ENCODE measurements at places on chromosomes 1 and 21.

DNA sequence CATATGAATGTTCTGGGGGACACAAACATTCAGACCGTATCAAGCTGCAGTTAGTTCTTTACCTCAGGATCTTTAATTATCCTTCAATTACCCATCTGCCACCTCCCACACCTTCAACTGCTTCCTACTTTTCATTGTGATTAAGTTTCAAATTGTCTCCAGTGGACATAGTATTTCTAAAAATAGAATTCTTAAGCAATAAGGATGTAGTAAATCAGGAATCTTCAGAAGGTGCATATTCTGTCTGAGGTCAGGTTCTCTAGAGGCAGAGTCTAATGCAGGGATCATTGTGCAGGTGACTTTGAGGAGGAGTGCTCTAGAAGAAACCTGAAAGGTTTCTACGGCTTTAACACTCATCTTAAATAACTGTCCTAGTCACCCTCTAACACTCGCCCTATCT, 102.6 kb upstream of the PPP2R5A start:
- DNase-seq: peak; percentile 34

DNA sequence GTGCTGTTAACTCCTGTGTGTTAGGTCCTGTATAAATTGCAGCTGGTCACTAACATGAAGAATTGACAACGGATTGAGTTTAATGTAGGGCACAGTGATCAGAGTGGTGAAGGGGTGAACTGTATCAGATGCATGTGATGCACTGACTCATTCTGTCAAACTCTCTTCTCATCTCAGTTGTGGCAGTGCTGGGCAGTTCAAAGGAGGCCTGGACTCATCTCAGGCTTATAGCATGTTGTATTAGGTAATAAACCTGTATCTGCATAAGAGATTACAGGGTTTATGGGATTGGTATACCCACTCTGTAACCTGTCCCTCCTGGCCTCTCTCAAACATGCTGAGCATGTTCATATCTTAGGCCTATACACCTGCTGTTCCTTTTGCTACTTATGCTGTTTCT, 12.4 kb upstream of the GBP3 start:
- DNase-seq: no peak

DNA sequence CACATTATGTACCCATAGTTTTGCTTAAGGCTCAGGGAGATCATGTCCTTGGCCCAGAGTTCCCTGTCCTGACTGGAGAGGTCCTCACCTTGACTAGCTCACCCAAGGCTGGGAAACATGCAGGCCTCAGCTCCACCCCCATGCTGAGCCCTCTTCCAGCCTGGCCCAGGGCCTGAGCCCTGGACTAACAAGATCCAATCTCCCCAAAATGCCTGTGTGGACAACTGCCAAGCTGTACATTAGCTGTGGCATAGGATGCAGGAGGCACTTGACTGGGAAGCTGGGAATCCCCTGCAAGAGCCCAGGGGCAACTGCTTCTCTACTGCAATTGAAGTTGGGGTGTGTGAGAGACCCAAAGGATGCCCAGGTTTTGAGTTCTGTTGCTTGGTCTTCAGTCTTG, 2.1 kb downstream of the LINGO4 start:
- DNase-seq: no peak

DNA sequence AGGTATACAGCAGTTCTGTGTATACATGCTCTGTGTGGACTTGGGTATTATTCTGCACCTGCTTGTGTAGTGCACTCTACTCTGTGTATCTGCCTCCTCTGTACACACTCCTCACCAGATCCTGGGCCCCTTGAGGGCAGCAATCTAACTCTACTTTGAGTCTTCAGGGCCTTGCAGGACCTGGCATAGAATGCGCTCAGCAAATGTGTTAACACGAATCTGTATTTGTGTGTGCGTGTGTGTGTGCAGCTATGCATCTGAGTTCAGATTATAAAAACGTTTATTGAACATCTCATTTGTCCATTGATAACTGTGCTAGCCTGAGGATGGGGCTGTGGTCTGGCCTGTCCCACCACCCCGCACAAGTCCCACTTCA, 3.9 kb upstream of the MEF2D start:
- no peak for DNase-seq

GRCh38 chr21:44817914-44818639, at the start of gene SUMO3:
Gene SUMO3 (minus strand): TSS chr21:44818062. CDS start chr21:44817968, 94 bp downstream.
- peak; percentile 94 for DNase-seq

- peak; percentile 64 for DNase-seq
Measured at GRCh38 chr1:66445492-66446181, 88.3 kb upstream of the SGIP1 start.

GRCh38 chr1:177069490-177069889, 95.0 kb downstream of the ASTN1 start:
- DNase-seq: no peak

DNA sequence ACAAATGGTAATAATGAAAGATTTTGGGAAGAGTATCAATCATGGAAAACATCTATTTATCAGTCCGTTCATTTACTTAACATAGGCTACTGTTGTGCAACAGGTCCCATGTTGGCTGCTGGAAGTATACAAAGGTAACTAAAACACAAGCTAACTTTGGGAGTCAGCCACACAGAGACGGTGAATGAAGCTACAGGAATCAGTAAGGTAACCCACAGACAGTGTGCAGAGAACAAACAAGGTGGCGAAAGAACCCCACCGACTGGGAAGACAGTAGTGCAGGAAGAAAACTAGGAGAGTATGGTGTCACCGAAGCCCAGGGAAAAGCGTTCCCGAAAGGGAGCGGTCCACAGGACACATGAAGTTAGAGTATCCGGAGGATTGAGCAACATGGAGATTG, 342.3 kb downstream of the SMYD3 start:
- no peak for DNase-seq

DNA sequence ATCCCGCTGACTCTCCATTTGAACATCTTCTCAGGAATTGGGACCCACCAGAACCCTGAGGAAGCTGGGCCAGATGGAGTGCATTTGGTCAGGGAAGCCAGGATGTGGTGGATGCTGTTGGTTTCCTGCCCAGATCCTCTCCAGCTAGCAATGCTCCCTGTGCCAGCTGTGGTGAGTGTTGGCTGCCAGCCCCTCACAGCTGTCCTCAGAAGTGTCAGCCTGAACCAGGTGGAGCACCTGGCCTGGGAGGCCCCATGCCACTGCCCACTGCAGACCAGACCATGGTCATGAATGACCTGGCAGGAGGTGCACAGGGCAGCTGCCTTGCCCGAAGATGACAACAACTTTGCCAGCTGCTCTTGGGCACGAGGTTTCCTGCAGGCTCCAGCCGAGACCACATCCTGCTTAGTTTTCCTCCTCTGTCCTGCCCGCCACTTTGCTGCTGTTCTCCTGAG, 54.4 kb downstream of the PRSS38 start:
- DNase-seq: no peak

GRCh38 chr1:117828201-117828600, 101.2 kb downstream of the GDAP2 start:
- no peak for DNase-seq

GRCh38 chr1:93346421-93346993, 800 bp downstream of the DR1 start:
- peak; percentile 58 for DNase-seq

GRCh38 chr1:119918301-119918700, 22.0 kb upstream of the ADAM30 start:
- DNase-seq: no peak

DNA sequence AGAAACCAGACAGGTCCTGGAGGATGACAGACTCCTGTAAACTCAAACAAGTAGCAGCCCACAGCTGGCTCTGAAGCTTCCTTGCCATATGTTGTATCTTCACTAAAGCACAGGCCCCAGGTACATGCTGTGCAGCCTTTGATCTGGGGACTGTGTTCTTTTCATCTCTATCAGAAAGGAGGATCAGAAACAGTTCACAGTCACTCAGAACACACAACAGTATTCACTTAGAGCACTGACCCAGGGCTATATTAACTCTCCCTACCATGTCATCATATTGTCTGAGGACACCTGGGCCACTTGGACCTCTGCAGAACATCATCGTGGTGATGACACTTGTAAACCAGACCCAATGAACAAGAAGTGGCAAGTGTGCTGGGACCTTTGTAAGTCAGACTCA, 222.0 kb downstream of the SETD4 start:
- DNase-seq: no peak

DNA sequence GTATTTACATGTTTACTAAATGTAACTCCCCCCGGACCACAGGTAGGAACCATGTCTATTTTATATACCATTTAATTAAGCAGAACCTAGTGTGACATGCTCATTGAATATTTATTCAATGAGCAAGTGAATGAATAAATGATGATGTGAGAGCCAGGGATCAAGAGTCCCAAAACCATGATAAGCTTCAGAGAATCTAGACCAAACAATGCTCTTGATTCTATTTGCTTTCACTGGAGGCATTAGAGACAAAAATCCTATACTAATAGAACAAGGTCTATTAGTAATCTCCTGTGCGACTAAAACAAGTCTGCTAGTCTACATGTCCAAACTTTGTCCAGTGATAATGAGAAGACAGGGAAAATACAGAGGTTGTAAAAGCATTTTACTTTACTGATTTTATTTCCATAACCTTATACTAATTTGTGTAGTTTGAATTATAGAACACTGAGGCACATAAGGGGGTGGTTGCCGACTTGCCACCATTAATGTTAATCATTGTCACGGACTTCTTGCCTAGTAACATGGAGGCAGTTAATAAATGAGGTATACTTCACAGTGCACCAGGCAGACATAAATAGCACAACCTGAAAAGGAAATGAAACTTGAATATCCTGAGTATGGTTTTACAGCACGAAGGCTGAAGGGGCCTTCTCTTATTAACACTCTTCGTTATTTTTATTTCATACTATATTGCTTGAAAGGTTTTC, 69.8 kb downstream of the TBX15 start:
- DNase-seq: no peak

DNA sequence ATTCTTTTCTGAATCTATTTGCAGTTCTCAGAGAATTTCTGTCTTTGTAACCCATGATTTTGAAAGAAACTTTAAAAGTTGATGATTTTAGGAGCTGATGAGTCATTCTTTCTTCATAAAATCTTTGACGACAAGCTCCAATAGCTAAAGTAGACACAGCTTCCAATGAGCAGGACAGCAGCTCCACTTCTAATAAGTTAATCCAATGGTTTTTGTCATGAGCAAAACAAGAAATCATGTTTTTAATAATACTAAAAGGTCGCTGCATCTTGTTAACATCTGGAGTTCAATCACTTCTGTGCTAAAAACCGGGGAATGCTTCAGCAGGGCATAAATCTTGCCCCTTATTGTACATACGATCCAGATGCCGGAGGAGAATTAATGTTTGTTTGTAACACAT, 48.9 kb upstream of the GORAB start:
- DNase-seq: no peak

DNA sequence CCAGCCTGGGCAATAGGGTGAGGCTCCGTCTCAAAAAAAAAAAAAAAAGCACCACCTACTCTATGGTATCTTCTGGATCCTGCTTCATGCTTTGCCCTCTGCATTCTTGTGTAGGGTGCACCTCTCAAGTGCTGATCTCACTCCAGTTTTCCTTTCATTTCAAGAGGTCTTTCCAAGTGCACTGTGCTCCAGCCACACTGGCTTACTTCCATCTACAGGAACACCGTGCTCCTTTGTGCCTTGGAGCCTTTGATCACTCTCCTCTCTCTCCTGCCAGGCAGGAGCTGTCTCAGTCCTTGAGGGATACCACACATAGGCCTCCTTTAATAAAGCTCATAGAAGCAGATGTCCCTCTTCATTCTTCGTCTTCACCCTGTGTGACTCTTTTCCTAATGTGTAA, 55.4 kb upstream of the GREM2 start:
- no peak for DNase-seq

DNA sequence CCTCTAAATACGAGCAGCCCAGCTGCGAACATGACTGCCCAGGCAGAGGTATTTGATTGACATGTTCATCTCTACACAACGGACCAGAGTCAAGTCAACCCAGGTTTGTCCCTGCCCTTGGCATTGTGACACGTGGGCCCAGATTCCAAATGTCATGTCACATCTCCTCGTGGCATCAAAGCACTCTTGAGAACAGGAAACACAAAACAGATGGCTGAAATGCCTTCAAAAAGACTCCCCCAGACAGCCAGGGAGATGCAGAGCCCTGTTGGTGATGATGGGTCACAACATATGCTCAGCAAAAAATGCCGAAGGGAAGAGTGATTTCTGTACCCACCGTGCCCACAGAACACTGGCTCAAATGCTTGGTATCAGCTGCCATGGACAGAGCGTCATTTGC, 337.8 kb upstream of the DAB1 start:
- no peak for DNase-seq

DNA sequence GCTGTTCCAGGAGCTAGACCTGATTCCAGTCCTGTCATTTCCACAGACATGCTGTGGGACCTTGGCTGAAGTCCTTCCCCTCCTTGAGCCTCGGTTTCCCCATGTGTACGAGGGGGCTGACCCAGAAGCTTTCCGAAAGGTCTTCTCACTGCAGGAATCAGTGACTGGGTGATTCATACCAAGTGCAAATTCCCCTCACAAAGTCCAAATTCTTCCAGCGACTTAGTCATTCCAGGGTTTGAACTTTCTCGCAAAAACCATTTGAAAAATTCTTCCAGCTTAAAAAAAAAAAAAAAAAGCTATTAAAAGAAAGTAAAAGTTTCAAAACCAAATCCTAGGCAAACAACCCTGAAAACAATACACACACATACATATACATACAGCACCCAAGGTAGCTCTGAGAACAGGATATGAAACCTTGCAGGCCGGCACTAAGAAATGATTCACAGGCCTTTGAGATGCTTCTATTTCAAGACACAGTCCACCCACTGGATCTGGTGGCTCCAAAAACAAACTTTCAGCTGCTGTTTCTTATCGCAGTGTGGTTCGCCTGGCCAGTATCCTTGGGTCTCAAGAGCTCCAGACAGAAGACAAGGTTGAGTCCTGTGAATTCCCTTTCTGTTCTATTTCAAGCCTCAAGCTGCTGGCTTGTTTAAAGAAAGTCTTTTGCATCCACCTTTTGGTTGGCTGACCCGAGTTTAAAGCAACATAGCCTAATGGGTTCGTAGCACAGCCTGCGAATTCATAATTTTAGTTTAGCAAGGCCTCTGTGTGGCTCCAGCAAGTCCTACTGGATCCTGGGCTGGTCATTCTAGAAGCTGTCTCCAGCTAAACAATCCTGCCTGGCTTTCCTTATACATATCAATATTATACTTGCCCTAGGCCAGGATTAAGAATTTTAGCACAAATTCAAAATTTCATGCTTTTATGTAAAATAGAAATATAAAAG, 18.0 kb upstream of the ID3 start:
- peak; percentile 66 for DNase-seq

GRCh38 chr1:8752921-8753713, 64.3 kb downstream of the RERE start:
- DNase-seq: no peak
